Adrenal gland (tissue), 19 donors: ENCODE measurements at places on chromosomes 11 and 22. TPM values are rescaled to one million over a fixed set of nuclear protein-coding genes. Genes with fewer than 3 reads are reported as not detected.

Gene SORL1
- total RNA-seq, result 10.5 TPM

Gene SCGB1C1
- not detected for total RNA-seq

Gene ESAM
- total RNA-seq, result 36.9 TPM

Gene EFCAB6
- 2.9 TPM for total RNA-seq

Gene GLYAT
- total RNA-seq, result not detected

Gene PTH
- total RNA-seq, result not detected

Gene SLC25A18
- total RNA-seq, result 1.4 TPM

Gene MPPED2
- 2.1 TPM for total RNA-seq

Gene RFPL1
- total RNA-seq, result not detected

Gene MYO18B
- total RNA-seq, result 0.91 TPM

Gene PAMR1
- total RNA-seq, result 8.4 TPM

Gene MAPK8IP2
- 3.9 TPM for total RNA-seq

Gene C11orf65
- 1.4 TPM for total RNA-seq

Gene KCNQ1
- 387 TPM for total RNA-seq

Gene OR52L1
- total RNA-seq, result not detected

Gene GAB4
- not detected for total RNA-seq

Gene ESRRA
- total RNA-seq, result 74.4 TPM

Gene HPX
- total RNA-seq, result 2.0 TPM

Gene LAYN
- 1.6 TPM for total RNA-seq

Gene OR52I1
- not detected for total RNA-seq

Gene FKBP2
- total RNA-seq, result 76.2 TPM

Gene OR6X1
- total RNA-seq, result not detected

Gene MPZL2
- 0.78 TPM for total RNA-seq

Gene PDE2A
- 52.3 TPM for total RNA-seq

Gene ZP1
- 1.2 TPM for total RNA-seq

Gene UPK3A
- total RNA-seq, result not detected

Gene TIMP3
- 118 TPM for total RNA-seq

Gene OR51B4
- 0.28 TPM for total RNA-seq

Gene GLB1L2
- 0.83 TPM for total RNA-seq
